Lung (tissue), 17 donors: ENCODE measurements at places on chromosomes 5 and 9. TPM values are rescaled to one million over a fixed set of nuclear protein-coding genes. Genes with fewer than 3 reads are reported as not detected.

Gene INSL4
- not detected for total RNA-seq

Gene CORO2A
- total RNA-seq: 22.3 TPM

Gene GRIA1
- total RNA-seq: 12.5 TPM

Gene HTR1A
- total RNA-seq: 0.20 TPM

Gene KCNMB1
- total RNA-seq: 5.2 TPM

Gene BAAT
- 0.17 TPM for total RNA-seq

Gene PROB1
- 2.2 TPM for total RNA-seq

DNA sequence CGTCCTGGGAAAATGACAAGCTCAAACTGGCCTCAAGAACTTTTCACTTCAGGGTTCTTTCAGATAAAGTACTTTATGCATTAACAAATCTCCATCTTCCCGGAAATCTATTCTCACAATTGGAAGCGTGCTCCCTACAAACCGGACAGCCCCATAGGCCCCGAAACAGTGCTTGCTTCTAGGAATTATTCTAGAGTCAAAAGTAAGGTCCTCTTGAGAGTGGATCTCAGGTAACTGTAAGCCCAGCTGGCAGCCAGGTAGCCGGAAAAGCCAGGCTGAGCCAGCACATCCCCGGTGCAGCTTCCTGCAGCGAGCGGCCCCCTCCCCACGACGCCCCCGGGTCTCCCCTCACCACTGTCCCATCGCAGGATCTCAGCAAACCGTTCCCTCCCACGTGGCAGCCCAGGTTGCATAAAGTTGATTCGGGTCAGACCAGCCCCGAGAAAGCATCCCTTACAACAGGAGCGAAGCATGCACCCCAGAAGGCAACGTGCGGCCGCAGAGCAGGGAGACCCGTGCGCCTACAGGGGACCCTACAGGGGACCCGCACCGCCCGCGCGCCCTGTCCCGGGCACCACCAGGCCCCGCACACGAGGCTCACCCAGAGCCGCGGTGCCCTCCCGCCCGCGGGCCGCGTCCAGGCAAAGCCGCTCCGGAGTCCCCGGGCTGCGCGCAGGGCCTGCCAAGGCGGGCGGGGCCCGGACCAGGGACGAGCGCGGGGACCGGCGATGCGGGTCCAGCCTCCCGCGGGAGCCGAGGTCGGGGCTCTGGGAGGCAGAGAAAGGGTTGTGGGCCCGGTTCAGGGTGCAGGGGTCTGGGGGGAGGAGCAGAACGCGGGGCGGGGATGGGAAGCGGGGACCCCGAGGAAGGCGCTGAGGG is 920 bp downstream of the LPCAT1 start:
- H3K27me3 ChIP-seq: no peaks in the 10 kb centered on the region
- peak overlapping the region; percentile 90 for H3K27ac ChIP-seq
- peaks cover 11% of the 10 kb centered on the region for H3K36me3 ChIP-seq
- H3K4me1 ChIP-seq: peaks cover 27% of the 10 kb centered on the region
- peak overlapping the region; percentile 92 for H3K4me3 ChIP-seq

- H3K36me3 ChIP-seq: no peaks in the 10 kb centered on the region
- no peak overlapping the region for H3K27ac ChIP-seq
- H3K27me3 ChIP-seq: no peaks in the 10 kb centered on the region
- no peaks in the 10 kb centered on the region for H3K4me1 ChIP-seq
- no peak overlapping the region for H3K4me3 ChIP-seq
These were observed 183.1 kb upstream of the SNX2 start for GRCh38 chr5:122591828-122592227.

DNA sequence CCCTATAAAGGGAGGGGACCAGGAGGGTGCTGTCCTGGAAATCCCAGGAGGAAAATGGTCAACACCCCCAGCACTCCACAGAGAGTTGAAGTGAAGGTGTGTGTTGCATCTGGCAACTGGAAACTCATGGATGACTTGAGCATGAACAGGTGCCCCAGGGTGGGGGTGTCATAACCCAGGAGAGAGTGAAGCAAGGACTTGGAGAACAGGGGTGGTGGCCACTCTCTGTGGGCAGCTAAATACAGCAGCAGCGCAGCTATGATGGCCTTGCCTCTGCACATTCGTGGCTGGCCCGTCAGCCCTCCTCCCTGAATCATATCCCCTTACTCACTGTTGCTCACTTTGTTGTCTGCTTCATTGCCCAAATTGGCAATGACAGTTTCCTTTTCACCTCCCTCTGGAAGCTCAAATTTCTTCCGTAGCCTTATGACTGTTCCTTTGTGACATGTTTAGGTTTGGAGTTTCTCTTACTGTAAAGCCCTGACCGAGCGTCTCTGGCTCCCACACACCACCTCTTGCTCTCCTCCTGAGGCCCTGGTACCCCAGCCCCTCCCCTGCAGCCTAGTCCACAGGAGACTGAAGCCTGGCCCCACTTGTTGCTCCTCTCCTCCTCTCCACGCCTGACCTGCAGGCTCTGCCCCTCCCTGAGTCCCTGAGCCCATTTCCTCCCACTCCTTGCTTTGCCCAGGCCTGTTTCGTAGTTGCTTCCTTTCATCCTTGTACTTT is 185.8 kb downstream of the CD180 start:
- peak overlapping the region; percentile 34 for H3K27ac ChIP-seq
- H3K36me3 ChIP-seq: no peaks in the 10 kb centered on the region
- DNase-seq: no peak
- H3K27me3 ChIP-seq: no peaks in the 10 kb centered on the region

DNA sequence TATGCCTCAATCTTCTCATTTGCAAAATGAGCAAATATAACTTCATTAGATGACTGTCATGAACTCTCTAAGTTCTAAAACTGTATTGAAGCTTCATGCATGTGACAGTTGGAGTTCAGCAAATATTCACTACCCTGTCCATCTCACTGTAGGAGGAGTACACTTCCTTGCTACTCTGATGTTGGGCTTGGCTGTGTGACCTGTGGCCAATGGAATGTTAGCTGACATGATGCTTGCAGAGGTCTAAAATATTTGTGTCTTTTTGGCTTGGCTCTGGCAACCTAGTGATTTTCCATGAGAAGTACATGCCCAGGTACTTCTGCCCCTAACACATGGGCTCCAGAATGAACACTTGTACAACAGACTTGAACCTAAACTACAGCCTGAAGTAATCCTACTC is 203.1 kb upstream of the ANKH start:
- no peaks in the 10 kb centered on the region for H3K36me3 ChIP-seq
- no peaks in the 10 kb centered on the region for H3K4me1 ChIP-seq
- no peak for DNase-seq
- H3K27ac ChIP-seq: no peak overlapping the region
- no peak overlapping the region for H3K4me3 ChIP-seq

DNA sequence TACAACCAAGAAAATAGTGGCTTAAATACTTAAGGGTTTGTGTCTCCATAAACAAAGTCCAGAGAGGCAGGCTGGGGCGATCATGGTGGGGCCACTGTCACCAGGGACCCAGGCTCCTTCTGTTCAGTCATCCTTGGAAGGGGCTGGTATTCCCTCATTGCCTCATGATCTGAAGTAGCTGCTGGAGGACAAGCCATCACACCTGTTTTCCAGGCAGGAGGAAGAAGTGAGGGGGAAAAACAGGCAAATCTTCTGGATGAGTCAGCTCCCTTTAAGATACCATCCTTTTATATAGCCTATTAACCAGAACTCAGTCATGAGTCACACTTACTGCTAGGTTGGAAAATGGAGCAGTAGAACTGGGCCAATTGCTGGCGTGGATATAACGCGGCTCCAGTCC is 92.3 kb downstream of the DAP start:
- H3K4me1 ChIP-seq: no peaks in the 10 kb centered on the region
- no peak overlapping the region for H3K4me3 ChIP-seq
- no peaks in the 10 kb centered on the region for H3K27me3 ChIP-seq
- no peaks in the 10 kb centered on the region for H3K36me3 ChIP-seq
- no peak overlapping the region for H3K27ac ChIP-seq
- DNase-seq: no peak

- H3K36me3 ChIP-seq: no peaks in the 10 kb centered on the region
- H3K27me3 ChIP-seq: no peaks in the 10 kb centered on the region
- DNase-seq: no peak
These were observed 4.2 kb downstream of the LCN1 start for GRCh38 chr9:135525241-135526088.
